NCI-H524 treated with DMSO at 0.1 percent for 48 hours (cell line): ENCODE measurements at places on chromosomes 3 and 15.

- no peak for DNase-seq
These were observed 36.4 kb downstream of the EXOG start for GRCh38 chr3:38532529-38532928.

- no peak for DNase-seq
These were observed 200.8 kb upstream of the GOLGA6L4 start for GRCh38 chr15:84034578-84035398.

DNA sequence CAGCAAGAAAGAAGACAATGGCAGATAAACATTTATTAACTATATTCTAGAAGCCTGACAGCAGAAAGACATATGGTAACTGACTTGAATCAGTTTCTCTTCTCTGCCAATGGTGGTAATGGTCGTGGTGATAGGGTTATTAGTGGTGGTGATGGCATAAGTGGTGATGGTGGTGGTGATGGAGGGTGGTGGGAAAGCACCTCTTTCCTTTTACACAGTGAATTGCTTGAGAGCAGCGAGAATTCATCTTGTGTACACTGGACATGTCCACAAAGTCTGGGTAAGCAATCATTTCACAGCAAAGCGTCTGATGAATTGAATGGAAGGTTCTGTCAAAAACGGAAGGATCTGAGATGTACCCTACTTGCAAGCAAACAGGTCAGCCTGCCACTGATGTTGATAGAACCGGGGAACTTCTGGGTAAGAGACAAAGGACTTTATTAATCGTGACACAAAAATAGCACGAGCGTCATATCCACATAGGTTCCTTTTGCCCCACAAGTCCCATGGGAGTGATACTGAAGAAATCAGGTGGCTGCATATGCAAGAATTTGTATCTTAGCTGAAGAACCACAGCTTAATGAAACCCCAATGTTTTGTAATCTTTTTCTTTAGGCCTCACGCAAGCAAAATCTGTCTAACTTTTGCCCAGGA is 23.5 kb upstream of the TBC1D5 start:
- DNase-seq, result no peak

GRCh38 chr3:76044601-76045600 is 259.6 kb upstream of the ZNF717 start:
- DNase-seq, result no peak

GRCh38 chr3:101676216-101676764 is 642 bp downstream of the ZBTB11 start:
- no peak for DNase-seq

DNA sequence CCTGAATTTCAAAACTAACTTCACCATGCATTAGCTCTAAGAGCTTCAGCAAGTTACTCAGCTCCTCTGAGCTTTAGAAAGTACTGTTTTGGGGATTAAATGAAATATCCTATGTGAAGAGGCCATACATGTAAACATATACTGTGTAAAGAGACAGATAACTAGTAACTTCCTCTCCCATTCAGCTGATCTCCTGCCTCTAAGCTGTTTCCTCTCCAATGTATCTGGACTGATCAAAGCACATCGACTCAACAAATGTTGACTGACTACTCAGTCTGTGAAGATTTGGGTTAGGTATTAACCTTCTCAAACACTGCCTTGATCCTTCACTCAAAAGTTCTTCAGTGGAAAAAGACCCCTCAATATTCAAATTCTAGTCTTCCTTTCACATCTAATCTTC is 82.0 kb downstream of the BOC start:
- DNase-seq, result no peak

DNA sequence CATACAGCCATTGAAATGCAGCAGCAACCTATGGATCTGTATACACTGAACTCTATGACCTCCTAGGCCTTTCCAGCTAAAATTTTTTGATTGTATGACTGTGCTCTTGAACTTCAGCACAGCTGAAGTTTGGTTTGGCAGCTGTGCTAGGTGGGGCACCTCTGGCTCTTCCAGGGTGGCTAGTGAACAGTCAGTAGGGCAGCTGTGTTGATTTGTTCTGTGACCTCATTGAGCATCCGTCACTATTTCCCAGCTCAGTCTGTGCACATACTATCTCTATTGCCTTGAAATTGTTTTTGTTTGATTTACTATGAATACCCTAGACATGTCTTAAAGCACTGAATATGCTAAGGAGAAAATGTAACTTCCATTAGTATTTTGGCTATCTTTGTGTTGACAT is 363.2 kb upstream of the NAALADL2 start:
- no peak for DNase-seq

- no peak for DNase-seq
These were observed 110.4 kb upstream of the GMNC start for GRCh38 chr3:190972840-190973270.

- DNase-seq, result no peak
These were observed 4.9 kb downstream of the CCDC33 start for GRCh38 chr15:74240897-74241614.

GRCh38 chr3:160482796-160483195 is 33.2 kb upstream of the TRIM59 start:
- DNase-seq, result peak; percentile 14

DNA sequence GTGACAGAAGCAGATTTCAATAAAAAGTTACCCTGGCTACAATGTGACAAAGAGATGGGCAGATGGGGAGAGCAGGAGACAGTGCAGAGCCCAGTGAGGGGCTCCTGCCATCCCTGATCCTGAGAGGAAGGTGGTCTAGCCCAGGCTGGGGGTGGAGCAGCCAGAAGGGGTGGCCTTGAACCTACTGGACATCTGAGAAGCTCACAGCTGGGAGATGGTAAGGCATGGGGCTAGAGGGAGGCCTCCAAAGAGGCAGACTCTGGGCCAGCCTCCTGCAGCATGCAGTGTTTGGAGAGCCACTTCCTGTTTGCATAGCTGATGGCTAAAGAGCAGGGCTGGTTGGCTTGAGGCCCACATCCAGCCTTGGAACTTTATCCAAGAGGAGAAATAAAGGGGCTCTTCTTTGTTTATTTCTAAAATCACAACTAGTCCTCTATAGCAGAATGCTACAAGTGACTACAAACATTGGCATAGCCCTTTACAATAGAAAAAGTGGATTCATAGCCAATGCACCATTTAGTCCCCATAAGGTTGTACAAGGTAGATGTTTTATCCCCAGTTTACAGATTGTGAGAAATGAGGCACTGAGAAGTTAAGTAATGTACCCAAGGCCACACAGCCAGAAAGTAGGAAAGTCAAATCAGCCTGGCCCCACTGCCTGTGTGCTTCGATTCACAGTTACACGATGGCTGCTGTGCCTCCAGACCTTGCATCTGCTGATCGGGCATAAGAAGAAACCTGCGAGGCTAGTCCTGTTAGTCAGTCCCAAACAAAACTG is 4.6 kb downstream of the EFCC1 start:
- DNase-seq, result no peak

DNA sequence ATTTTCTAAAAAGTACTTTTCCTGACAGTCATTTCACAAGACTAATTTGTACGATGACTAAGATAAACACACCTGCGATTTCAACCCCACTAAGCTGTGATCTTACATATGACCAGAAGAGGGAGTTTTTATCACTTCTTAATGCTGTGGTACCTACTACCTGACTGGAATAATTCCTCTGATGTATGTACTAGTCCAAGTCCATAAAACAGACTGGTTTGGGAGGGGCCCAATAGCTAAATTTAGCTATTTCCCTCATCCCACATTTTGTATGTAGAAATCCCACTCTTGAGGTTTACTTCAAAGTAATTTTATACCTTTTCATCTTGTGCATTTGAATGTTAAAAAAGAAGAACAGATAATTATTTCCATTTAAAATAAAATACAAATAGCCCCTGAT is 49.7 kb upstream of the SCAANT1 start:
- DNase-seq, result no peak

- DNase-seq, result no peak
These were observed 203.1 kb downstream of the OPA1 start for GRCh38 chr3:193796089-193796488.

DNA sequence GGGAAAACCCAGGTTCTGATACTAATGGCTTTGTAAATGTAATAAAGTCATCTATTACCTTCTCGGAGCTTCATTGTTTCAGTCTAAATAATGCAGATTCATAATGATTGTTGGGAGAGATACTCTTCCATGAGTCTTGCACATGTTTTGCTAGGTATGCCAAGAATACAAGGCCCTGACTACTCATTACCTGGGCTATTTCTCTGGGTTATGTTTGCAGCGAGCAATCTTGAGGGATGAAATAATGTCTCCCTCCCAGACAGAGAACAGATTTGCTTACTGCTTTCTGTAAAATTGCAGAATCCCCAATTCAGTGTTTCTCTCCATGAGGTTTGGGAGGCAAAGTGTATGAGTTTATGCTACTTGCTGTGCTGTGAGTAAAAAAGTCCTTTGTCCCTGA is 6.2 kb upstream of the CLASP2 start:
- DNase-seq, result no peak

DNA sequence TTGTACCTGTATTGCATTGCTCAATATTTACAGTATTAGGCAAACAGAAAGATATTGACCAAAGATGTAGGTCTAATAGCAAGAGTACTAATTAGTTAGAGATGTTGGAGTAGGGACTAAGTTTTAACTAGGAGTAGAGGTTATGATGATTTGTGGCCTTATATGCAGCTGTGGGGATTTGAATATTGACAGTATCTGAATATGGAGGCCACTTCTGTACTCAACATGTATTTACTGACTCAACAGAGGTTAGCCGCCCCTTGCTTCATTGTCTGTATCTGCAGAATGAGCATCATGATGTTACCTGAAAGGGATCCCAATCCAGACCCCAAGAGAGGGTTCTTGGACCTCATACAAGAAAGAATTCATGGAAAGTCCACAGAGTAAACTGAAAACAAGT is 49.6 kb upstream of the LRTM1 start:
- DNase-seq, result no peak

DNA sequence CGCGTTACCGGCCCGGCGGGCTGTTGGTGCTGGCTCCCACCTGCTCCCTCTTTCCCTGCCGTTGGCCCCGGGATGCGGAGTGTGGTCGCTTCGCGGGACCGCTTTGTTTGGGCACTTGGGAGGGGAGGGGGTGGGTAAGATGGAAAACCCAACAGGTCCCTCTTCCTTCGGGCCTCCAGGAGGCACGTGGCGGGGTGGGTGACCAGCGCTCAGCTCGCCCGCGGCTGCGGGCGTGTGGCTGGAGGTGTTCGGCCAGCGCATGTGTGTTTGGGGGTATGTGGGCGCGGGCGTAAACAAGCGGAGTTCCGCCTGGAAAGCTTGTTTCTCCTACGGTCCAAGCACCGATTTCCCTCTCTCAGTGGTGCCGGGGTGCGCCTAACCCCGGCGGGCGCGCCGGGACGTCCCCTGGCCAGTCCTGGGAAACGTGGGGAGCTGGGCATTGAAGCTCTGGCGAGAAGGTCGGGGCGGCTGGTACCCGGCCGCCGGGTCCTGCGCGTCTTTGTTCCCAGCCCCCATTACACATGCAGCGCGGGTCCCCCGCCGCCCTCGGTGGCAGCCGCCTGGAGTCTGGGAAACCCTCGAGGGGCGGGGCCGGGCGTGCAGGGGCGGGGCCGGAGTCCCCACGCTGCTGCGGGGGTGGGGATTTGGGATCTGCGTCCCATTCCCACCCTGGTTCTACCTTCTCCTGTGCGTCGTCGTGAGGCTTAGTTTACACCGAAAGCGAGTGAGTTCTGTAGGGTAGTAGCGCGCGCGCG is 1.4 kb downstream of the ACVR2B start:
- no peak for DNase-seq

- DNase-seq, result no peak
These were observed 4.3 kb upstream of the SCG3 start for GRCh38 chr15:51677021-51677420.

DNA sequence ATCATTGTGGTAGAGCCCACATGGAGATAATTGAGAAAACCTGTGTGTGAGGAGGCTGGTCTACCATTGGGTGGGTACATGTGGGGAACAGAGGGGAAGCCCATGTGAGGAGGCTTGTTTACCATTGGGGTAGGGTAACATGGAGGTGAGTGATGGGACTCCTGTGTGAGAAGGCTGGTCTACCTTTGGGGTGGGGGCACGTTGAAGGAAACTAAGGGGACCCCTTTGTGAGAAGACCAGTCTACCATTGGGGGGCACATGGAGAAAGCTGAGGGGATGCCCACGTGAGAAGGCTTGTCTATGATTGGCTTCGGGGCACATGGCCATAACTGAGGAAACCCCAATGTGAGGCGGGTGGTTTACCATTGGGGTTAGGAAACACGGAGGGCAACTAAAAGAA is 158.5 kb downstream of the FBLN2 start:
- no peak for DNase-seq

- no peak for DNase-seq
These were observed 171.1 kb upstream of the TLE3 start for GRCh38 chr15:70268698-70269251.

DNA sequence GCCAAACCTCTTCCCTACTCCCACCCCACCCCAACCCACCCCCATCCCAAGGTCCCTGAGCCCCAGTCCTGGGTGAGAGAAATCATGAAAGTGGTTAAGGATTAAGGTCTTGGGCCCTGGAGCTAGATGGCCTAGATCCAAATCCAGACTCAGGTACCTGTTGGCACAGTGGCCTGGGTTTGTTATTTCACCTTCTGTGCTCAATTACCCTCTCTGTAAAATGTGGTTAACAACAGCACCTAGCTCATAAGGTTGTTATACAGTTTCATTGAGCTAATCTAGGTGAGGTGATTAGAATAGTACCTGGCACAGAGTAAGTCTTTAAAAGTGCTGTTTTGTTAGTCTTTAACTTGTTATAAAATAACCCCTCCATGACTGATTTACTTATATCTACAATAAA is 6.4 kb upstream of the SNUPN start:
- no peak for DNase-seq

- DNase-seq, result no peak
These were observed 15.3 kb downstream of the NPTN start for GRCh38 chr15:73617913-73618312.

DNA sequence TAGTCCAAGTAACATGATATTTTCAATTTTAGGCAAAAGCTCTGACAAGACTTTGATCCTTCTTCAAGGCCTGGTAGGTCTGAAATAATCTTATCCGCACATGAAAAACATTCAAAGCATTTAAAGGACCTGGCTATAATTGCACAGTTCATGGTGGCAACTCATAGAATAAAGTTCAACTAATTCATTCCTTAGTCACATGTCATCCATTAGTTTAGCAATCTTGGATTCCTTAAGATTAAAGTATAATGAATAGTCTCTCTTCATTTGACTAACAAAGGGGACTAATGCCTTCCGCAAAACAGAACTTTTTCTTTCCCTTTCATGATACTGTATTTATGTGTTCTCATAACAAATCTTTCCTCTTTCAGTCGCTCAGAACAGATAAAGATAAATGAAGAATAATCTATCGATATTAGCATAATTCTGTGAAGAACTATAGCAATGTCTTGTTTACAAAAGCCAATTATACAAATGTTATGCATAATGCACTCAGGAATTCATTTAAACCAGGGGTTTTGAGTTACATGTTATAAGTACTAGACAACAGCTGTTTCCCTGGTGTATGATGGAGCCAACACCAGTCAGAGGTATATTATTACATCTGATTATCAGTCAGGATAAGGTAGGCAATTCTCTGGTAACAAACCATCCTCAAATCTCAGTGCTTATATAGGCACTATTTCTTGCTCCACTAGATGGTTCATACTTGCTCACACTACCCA is 172.5 kb downstream of the POTEB3 start:
- no peak for DNase-seq

- no peak for DNase-seq
These were observed 810 bp downstream of the PTPRG start for GRCh38 chr3:61562042-61562720.
